ENCODE measurements at places on chromosomes 3 and 15.

DNA sequence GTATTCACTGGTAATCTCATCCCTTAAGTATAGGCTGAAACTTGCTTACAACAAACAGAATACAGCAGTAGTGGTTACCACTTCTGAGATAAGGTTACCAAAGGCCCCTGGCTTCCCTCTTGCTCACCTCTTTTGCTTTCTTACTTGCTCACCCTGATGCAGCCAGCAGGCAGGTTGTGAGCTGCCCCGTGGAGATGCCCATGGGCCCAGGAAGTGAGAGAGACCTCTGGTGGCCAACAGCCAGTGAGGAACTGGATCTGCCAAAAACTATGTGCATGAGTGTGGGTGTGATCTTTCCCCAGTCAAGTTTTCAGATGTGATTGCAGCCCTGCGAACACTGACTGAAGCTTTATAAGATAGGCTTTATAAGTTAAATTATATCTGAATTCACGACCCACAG is 48.7 kb downstream of the NMNAT3 start:
- no peak for DNase-seq

DNA sequence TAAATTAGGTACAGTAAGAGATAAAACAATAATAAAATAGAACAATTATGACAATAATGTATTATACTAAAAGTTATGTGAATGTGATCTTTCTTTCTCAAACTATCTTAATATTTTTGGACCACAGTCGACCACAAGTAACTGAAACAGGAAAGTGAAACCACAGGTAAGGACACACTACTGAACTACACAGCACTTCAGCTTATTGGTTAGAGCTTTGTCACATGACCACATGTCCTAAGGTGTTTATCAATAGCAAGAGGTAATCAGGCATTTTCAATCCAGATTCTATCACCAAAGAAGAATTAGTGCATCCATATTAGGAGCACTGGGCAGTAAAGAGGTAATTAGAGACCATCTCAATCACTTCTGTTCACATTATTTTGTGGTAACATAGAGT is 392.8 kb downstream of the RSL24D1 start:
- no peak for DNase-seq

GRCh38 chr3:188166441-188166840 is 12.5 kb downstream of the LPP start:
- DNase-seq: no peak

DNA sequence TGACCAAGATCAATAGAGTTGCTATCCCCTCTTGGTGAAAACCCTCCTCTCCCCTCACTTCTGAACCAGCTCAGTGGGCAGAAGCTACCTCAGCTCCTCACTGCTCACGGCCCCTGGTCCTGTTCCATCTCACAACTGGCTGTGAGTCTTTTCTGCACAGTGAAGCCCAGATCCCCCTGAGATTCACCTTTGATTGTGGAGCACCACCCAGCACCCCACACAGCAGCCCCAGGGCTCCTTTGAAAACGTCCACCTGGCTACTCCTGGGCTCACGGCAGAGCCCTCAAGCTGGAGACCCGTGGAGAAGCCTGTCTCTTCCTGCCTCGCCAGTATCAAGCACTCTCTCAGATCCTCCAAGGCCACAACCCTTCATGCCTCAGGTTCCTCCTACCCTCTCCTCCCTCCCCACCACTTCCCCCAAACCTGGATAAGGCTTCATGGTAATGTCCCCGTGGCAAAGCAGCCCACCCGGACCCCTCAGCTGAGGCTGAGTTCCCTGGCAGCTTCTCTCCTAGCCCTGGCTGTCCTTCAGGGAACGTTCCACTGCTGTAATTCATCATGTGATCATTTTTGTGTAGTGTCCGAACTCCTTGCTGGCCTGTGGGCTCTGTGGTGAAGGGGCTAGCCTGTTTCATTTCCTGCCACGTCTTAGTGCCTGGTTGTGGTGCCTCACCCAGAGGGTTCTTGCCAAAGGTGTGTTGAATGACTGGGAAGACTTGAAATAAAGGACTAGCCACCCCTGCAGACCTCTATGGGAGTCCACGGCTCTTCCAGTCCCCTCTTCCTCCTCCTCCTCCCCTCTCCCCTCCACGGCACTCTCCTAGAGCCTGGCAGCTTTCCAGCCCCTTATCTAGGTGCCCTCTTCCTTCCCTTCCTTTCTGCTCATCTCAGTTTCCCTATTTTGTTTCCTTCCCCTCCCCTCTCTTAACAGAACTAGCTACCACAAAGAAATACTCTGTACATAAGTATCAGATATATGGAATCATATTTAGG is 44.5 kb downstream of the KY start:
- DNase-seq: no peak

DNA sequence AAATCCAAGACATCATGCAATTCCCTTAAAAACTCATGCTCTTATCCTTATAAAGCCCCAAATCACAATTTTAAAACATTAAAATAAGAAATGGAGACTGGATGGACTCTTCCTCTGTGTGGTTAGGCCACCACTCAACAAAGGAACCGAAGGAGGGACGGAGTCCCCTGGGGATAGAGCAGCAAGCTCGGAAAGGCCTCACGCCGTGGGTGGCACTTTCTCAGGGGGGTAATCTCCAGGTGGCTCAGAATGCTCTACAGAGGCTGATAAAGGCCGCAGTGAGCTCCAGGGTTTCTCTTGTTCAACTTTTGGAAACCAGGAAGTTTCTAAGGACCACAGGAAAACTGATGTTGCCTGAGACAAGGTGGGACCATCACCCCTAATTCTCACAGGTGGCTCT is 23.2 kb downstream of the CCR9 start:
- DNase-seq: no peak

GRCh38 chr3:100766069-100766468 is 56.8 kb downstream of the TFG start:
- no peak for DNase-seq

DNA sequence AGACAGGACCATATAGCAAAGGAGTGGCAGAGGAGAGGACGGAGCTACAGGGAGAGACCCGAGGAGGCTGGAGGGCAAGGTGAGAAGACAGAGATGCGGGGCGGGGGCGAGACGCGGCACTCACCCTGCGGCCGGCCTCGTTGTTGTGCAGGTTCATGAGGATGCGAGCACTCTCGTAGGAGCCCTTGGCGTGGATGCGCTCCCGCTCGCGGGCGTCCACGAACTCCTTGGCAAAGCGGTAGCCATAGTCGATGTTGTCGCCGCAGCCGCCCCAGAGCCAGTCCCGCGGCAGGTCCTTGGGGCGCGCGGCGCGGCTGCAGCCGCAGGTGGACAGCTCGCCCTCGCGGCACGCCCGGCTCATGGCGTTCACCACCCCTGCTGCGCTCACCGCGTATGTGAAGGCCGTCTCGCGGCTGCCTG is 12.9 kb downstream of the WNT5A start:
- no peak for DNase-seq

DNA sequence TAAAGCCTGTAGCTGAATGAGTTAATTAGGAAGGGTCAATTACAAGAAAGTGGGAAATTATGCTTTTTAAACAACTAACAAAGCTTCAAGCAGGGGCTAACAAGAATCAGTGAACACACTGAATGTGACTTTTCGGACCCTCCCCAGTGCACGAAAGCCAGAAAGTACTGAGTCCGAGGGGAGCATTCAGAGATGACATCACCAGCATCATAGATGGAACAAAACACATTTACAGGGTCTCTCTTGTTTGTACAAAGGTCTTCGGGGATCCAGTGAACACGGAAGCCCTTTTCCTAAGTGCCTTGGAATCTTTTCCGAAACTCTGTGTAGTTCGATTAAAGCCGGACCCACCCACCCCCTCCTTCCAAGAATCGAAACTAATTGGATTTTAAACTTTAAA is 829 bp downstream of the DCP1A start:
- DNase-seq: no peak

GRCh38 chr3:173639098-173639497 is 241.6 kb downstream of the NLGN1 start:
- no peak for DNase-seq

- no peak for DNase-seq
These were observed 220.9 kb upstream of the NANOGP8 start for GRCh38 chr15:35305946-35306345.

DNA sequence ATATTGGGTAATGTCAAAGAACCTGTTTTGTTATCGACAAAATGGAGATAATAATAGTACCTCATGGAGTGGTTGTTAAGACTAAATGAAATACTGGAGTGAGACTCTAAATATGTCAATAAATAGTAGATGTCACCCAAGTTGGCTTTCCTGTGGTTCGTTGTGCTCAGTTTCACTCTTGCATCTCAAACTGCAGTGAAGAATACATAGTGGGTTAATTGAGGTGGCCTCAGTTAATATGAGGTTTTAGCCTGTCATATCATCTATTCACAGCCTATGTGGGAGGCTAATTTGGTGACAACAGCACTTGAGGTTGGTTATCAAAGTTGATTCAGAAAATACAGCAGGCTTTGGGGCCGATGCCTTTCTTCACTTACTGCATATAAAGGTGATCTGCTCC is 485.5 kb upstream of the SUCLG2 start:
- no peak for DNase-seq

- no peak for DNase-seq
These were observed 328.5 kb downstream of the MECOM start for GRCh38 chr3:169334991-169335390.

DNA sequence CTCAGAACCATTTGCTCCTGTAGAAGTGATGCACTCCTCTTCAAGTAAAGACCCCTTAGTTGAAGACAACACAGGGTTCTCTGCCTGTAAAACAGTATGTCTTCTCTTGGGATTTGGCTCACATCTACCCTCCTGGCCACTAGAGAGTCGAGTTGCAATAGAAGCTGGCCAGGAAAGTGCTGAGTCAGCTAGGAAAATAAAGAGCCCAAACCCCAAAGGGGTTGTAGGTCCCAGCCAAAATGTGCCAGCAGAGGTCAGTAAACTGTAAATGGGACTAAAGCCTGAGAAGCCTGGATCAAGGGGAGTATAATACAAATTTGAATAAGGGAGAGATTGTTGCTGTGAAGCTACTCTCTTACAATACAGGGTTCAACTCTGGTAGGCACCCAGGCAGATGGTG is 37.2 kb upstream of the THBS1 start:
- DNase-seq: no peak

GRCh38 chr3:105527949-105528348 is 161.2 kb downstream of the ALCAM start:
- peak; percentile 5 for DNase-seq

DNA sequence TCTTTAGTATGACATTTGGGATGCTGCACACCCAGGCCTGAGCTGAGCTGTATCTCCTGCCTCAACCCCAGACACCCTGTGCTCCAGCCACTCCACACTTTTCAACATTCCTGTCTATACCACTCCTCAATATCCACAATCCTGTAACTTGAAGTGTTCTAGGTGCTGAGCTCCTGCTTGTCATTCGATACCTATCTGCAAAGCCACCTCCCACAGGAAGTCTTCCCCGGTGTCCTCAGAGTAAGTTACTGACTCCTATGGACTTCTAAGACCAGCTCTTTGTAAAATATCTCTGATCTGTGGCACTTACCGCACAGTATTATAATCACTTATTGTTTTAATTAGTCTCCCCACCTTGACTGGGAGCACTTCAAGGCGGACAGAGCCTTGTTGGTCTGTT is 1.2 kb upstream of the CAV3 start:
- DNase-seq: no peak

Measured in stimulated activated CD4-positive, alpha-beta T cell treated with anti-CD3 and anti-CD28 coated beads, Interleukin-4, amount 100 ng/mL, for 1 hour (primary cell).